ENCODE measurements at places on chromosomes 16 and 17.

DNA sequence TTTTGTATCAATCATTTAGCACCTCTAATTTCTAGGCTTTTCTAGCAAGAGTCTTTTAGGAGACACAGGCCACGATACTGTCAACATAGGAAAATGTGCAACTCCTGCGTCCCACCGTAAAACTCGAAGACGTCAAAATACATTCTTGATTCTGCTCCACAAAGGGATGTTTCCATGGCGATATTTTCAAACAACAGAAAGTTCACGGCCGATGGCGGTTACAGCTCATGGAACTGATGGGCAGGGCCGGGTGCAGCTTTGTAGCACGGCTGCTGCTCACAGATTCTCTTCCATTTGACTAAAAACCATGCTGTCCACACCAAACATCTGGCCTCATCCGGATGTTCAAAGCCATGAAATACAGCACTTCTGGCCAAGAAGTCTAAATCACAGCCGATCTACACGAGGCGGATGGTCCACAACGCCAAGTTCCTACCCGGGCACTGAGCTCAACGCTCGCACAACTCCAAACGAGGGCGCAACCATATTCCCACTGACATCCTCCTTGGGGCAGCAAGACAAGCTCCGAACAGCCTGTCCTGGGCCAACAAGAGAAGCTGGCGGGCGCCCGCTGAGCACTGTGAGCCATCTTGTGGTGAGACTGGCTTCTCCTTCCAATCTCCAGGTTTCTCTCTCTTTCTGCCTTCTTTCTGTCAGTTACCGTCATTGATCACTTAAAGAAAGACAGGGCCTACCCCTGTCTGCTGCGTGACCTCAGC lies 79.8 kb downstream of the ZNF778 start:
- no peak for DNase-seq

GRCh38 chr16:31265329-31266245 lies 5.8 kb downstream of the ITGAM start:
- peak; percentile 15 for DNase-seq

DNA sequence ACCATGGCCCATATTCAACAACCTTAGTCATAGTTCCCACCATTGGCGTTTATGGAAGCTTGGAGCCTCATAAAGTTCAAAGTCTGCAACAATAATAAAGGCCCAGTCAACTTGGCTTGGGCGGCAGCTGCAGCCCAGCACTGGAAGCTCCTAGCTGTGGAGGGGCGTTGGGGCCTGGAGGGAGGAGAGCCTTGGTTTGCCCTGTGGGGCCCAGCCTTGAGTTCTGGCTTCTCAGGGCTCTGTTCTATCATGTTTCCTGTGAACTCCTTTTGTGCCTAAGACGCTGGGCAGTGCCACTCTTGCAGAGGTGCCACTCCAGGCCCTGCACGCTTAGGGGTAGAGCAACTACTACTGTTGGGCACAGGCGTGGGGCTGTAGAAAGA lies 927 bp upstream of the ENGASE start:
- DNase-seq = no peak

DNA sequence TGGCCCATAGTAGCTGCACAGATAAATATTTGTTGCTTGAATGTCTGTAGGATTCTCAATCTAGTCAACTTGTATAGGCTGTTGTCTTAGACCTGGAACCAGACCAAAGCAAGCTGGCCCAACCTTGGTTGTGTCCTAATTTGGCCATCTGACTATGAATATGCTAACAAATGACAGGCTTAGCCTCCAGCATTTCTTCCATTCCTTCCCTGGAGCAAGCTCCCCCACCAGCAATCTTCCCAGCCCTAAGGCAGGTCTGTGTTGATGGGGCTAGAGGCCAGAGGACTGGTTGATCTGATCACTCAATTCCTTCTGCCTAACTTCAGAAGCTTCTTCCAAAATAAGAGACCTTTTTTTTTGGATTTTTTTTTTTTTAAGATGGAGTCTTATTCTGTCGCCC lies 9.4 kb upstream of the PHOSPHO1 start:
- no peak for DNase-seq

- no peak for DNase-seq
Measured at GRCh38 chr16:89633064-89633631, 19.7 kb downstream of the DPEP1 start.

- DNase-seq = no peak
Measured at GRCh38 chr16:57123974-57124674, 31.7 kb downstream of the CPNE2 start.

GRCh38 chr17:35713069-35713728 lies 18.2 kb upstream of the RASL10B start:
- DNase-seq = peak; percentile 17

- DNase-seq = no peak
Measured at GRCh38 chr16:81639931-81640680, 139.0 kb upstream of the PLCG2 start.

- no peak for DNase-seq
Measured at GRCh38 chr16:50183316-50183715, 30.2 kb downstream of the TENT4B start.

GRCh38 chr16:77246150-77246549 lies 46.9 kb downstream of the SYCE1L start:
- no peak for DNase-seq

- peak; percentile 15 for DNase-seq
Measured at GRCh38 chr17:42118545-42118944, 2.6 kb downstream of the KAT2A start.

- no peak for DNase-seq
Measured at GRCh38 chr17:54867634-54868033, 33.0 kb upstream of the TOM1L1 start.

- DNase-seq = peak; percentile 90
Measured at GRCh38 chr17:1908699-1909309, 79.0 kb downstream of the RPA1 start.

DNA sequence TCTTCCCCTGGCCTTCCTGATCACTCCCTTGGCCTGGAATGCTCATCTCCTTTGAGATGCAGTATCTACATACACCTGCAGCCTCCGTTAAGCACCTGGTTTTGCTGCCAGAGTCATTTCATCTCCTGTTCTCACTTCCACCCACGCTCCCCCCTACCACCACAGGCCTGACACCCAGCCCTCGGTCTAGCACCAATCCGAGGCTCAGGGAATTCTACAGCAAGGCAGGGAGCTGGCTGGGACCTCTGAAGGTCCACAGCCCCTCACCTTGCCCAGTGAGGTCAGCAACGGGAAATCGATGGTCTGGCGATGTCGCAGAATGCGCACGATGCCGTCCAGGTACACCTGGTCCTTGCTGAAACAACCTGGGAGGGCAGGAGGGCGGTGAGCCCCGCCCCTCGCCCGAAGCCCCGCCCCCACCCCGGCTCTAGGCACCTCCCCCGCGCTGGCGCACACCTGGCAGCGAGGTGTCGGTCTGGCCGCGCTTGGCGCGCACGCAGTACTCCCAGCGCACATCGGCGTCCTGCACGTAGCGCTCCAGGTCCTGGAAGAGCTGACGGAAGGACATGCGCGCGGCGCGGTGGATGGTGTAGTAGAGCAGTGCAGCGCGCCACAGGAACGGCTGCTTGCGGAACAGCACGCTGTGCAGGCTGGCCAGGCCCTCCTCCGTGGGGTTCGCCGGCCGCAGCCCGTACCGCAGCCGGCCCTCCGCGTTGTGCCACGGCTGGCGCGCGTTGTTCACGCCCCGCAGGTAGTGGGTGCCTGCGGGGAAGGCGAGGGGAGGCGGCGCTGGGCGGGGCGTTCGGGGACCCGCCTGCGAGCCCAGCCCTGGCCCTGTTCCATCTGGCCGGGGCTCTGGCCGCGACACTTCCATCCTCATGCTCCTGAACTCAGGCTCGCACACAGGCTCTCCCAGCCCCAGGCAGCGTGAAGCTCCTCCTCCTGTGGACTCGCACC lies 5.7 kb downstream of the MATCAP1 start:
- peak; percentile 68 for DNase-seq

- DNase-seq = peak; percentile 93
Measured at GRCh38 chr16:86575754-86576557, 2.4 kb upstream of the FOXL1 start.

DNA sequence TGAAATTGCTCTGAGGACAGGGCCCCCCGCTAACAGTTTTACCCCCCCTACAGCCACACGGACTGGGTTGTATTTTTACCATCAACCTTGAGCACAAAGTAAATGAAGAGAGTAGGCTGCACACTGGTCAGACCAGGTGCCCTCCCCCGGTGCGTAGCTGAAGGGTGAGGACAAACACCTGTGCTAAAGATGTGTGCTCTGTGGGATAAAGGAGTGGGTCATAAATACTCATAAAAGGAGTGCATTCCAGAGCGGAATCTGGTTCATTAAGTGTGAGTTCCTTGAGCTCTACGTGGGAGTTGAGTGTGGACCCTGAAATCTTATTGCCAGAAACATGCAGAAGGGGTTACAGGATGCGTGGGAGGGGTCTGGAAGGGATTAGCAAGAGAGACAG lies 217.0 kb downstream of the CCDC182 start:
- no peak for DNase-seq

- DNase-seq = no peak
Measured at GRCh38 chr17:8372422-8372821, 4.1 kb downstream of the KRABD2 start.

DNA sequence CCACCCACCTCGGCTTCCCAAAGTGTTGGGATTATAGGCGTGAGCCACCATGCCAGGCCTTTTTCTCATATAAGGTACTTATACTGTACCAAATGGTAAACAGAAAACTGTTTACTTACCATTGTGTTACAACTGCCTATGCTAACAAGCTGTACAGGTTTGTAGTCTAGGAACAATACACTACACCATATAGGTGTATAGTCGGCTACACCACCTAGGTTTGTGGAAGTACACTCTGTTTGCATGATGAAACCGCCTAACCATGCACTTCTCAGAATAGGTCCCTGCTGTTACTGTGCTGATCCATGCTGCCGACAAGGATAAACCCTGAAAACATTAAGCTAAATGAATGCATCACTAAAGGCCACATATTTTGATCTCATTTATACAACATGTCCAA lies 18.9 kb downstream of the DNAJA2 start:
- no peak for DNase-seq

- peak; percentile 93 for DNase-seq
Measured at GRCh38 chr16:2009791-2010510, at the start of gene ZNF598. ZNF598 (minus strand) TSS chr16:2009821.

GRCh38 chr16:720990-721764 lies at the start of gene ANTKMT:
ANTKMT (plus strand) TSS chr16:721146; CDS start chr16:721275, 129 bp downstream.
- peak; percentile 90 for DNase-seq

- DNase-seq = peak; percentile 32
Measured at GRCh38 chr17:48392857-48393256, 37.2 kb downstream of the SKAP1 start.

DNA sequence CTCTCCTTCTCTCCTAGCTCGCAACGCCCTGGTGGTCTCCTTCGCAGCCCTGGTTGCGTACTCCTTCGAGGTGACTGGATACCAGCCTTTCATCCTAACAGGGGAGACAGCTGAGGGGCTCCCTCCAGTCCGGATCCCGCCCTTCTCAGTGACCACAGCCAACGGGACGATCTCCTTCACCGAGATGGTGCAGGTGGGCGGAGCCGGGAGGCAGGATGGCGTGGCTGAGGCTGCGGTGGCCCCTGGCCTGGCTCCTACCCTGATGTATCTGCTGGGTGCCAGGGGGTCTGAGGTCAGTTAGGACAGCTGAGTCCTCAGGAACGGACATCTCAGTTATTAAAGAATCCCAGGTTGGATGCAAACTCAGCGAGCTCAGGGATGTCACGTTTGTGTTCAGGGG lies 16.7 kb downstream of the SLC26A11 start:
- DNase-seq = no peak

GRCh38 chr17:61305024-61305423 lies 94.6 kb upstream of the TBX2 start:
- DNase-seq = no peak

- DNase-seq = no peak
Measured at GRCh38 chr17:4877089-4877488, 22.2 kb upstream of the C17orf107 start.

DNA sequence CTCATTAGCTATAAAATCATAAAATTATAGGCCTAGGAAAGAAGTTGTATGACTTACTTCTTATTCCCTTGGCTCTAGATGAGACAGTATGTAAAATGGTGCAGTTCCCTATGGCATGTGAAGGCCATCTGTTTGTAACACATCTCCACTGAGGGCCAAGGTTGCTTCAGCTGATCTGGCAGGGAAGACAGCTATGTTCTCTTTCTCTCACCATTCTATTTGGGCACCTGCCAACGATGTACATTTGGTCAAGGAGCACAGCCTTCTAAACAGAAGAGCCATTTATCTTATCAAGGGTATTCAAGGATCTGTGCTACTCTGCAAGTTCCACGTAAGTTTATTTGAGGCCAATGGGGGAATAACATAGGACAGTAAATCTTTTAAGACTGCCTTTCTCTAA lies 129.8 kb upstream of the TOM1L1 start:
- no peak for DNase-seq

DNA sequence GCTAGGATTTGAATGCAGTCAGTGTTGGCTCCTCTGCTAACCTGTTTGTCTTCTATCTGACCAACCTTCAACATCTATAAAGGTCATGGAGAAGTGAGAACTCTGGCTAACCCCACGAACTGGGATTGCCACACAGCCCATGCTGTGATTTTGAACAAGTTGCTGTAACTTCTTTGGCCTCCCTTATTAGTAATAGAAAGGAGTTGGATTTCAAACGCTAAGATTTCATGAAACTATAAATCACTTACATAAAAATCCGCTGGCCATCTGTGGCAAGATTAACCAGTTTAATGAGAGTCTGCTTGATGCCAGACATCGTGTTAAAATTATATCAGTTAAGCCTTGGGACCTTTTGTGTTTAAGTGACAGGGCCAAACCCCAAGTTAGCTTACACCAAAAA lies 53.4 kb downstream of the HSD17B2 start:
- DNase-seq = no peak

DNA sequence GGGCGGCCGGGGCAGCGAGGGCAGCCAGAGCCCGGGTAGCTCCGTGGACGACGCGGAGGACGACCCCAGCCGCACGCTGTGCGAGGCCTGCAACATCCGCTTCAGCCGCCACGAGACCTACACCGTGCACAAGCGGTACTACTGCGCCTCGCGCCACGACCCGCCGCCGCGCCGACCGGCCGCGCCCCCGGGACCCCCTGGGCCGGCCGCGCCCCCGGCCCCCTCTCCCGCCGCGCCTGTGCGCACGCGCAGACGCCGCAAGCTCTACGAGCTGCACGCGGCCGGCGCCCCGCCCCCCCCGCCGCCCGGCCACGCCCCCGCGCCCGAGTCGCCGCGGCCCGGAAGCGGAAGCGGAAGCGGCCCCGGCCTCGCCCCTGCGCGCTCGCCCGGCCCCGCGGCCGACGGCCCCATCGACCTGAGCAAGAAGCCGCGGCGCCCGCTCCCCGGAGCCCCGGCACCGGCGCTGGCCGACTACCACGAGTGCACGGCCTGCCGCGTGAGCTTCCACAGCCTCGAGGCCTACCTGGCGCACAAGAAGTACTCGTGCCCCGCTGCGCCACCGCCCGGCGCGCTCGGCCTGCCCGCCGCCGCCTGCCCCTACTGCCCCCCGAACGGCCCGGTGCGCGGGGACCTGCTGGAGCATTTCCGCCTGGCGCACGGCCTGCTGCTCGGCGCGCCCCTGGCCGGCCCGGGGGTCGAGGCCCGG lies 36.1 kb upstream of the ZC3H18 start:
- DNase-seq = peak; percentile 87

DNA sequence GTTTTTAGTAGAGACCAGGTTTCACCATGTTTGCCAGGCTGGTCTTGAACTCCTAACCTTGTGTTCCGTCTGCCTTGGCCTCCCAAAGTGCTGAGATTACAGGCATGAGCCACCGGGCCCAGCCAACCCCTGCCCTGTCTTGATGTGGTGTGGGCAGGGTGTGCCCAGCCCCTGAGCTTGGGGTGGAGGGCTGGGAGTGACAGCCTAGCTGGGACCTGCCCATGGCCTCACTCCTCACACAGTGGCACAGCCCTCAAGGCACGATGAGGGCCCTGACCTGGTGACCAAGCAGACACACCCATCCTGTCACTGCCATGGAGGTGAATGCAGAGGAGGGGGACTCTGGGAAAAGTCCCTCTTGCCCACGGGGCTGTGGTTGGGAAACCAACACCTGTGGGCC lies 3.0 kb downstream of the IL32 start:
- DNase-seq = no peak

GRCh38 chr17:253091-253846 lies 71.8 kb upstream of the DOC2B start:
- no peak for DNase-seq
